ENCODE measurements at places on chromosomes 7 and 10.

GRCh38 chr7:1059200-1060091 lies 15.1 kb downstream of the GPR146 start:
- peak; percentile 69 for DNase-seq

DNA sequence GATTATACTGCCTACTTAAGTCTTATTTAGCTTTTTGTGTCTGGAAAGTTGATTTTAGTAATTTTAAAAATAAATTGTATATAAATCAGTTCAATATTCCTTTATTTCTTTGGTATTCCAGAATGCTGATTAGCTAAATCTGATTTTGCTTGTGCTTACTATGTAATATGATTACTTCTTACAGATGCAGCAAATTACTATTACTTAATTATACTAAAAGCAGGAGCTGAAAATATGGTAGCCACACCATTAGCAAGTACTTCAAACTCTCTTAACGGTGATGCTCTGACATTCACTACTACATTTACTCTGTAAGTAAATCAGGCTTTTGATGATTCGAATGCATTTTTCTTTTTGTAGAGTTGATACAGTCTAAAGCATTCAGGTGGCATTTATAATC lies 34.0 kb downstream of the ANLN start:
- no peak for DNase-seq

DNA sequence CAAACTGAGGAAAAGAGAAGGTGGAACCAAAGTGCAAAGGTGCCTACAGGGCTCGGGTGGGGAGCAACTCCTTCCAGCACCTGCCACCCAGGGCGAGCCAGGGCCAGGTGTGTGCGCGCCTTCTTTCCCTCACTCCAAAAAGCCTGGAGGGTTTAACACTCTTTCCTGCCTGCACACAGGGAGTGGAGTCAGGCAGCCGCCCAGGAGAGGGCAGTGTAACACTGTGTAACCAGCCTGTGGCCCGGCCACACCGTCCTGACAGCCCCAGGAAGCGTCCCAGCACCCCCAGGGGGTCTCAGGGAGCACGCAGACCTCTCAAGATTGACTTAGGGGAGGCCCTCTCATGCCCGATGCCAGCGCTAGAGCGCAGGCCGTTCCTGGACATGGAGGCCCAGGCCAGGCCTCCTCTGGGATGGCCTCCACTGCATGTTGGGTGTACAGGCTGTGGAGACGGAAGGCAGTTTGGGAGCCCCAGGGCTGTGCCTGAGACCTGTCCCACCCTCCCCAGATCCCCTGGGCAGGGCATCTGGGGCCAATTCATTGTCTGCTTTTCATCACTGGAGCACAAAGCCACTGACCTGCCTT lies 13.4 kb downstream of the BRI3 start:
- DNase-seq, result peak; percentile 78

GRCh38 chr10:23095966-23096801 lies 805 bp downstream of the MSRB2 start:
- peak; percentile 69 for DNase-seq

DNA sequence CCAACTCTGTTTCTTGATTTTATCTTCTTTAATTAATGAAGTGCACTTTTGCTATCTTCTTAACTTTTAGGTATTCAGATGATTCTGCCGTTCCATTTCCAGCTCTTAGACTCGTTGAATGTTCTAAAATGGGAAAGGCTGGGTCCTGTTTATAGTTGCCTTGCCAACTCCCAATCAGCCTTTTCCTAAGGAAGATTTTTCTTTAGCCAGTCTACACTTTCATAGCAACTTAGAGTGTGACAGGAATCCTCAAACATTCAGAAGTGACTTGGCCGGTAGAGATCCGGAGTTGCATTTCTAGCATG lies 23.0 kb upstream of the TRIL start:
- no peak for DNase-seq

GRCh38 chr10:10302689-10303088 lies 715.0 kb upstream of the CELF2 start:
- no peak for DNase-seq

- DNase-seq, result no peak
Observed at GRCh38 chr10:101614663-101615524, 26.8 kb downstream of the DPCD start.

- no peak for DNase-seq
Observed at GRCh38 chr7:94422136-94422535, 27.4 kb downstream of the COL1A2 start.

DNA sequence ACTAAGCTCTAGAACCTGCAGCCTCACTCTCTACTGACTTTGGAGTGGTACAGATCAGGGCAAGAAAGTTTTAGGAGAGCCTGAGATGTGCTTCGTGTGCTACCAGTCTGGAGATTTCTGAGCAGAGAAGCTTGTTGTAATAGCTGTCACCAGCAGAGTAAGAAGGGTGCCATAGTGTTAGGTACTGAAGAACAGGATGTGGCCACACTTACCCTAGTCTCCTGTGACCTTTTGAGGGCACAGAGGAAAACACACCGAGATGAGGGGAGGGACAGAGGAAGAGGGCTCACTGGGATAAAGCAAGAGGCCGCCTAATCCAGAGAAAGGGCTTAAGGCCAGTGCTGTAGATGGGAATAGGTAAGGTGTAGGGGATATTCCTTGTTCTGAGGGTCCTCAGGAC lies 146.2 kb upstream of the MTPN start:
- DNase-seq, result no peak

DNA sequence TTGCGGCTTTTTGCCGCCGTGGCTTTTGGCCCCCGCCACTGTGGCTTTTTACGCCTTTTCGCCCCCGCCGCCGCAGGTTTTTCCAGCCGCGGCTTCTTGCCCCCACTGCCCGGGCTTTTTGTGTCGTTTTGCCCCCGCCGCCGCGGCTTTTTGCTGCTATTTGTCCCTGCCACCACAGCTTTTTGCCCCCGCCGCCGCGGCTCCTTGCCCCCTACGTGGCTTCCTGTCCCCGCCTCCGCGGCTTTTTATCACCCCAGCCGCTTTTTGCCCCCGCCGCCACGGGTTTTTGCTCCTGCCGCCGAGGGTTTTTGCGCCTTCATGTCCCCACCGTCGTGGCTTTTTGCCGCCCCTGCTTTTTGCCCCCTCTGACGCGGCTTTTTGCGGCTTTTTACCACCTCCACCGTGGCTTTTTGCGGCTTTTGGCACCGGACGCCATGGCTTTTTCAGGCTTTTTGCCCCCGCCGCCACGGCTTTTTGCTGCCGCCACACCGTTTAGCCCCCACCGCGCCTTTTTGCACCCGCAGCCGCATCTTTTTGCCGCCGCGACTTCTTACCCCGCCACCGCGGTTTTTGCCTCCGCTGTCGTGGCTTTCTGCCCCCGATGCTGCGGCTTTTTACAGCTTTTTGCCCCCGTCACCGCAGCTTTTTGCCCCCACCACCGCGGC lies 637.0 kb downstream of the ZNF716 start:
- DNase-seq, result no peak

DNA sequence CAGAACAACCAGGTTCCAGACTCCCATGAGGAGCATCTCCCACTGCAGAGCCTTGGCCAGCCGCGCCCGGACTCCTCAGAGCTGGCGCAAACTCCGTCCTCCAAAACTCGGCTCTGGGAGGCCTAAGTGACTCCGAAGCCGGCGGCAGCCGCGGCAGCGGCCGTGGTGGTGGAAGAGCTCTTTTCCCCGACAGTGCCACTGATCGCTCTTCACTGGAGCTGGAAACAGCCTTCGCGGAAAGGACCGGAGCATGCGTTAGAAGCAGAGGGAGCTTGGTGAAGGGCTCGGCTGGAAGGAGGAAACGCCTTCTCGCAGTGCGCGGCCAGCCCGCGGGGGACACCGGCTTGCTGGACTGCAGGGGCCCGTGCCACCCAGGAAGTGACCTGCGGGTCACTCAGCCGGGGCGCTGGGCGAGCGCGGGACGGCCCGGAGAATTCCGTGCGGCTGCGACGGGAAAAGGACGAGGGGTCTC lies 5.0 kb upstream of the HOXA13 start:
- DNase-seq, result no peak

DNA sequence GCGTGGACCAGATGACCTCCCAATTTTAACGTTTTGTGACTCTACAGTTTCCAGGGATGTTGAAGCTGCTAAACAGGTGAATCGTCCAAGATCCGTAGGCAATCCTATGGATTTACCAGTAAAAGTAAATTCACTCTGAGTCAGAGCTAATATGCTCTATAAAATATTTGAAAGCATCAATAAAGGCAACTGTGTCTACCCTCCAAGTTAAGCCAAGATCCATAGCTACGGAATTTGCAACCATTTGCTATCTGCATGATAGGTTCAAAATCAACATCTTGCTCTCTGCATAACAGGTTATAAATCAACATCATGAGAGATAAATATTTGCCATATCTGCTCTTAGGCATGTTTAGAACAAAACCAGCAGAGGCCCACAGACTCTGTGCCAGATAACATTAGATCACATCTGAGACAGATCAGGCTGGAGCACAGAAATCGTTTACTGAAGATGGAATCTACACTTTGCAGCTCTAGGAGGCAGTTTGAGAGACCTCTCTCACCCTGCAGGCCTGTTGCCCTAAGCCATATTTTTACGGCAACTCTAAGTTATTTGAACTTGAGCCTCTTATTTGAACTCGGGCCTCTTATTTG lies 80.7 kb upstream of the PDCD4 start:
- no peak for DNase-seq

GRCh38 chr7:6590645-6591110 lies 857 bp downstream of the INTS15 start:
- DNase-seq, result no peak

DNA sequence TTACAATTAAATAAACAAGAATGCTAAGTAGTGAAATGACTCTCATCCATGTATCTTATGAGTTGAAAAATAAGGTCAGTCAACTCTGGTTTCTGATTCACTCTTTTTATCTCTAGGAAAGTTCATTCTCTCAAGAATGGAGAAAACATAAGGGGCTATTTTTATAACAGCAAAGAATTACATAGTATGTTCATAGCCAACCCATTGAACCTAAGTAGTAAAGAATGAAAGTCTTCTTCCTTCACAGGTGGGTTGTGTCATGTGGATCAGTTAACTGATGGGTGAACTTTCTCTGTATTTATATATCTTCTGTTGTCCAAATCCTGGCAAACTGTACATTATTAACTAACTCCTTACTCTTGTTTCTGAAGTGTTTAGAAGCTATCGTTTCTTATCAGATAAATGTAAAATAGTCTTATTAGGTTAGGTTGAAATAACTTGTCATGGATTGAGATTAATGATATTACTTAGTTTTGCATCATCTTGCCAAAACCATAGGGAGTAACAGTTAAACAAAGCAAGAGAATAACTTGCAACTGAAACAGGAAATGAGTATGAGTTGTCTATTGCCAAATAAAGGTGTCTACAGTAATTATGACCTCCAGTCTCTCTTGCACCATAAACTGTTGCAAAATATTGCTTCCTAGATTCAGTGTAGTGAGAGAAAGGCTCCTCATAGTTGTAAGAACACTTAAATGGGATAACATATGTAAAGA lies 86.8 kb downstream of the ANKRD7 start:
- DNase-seq, result no peak

GRCh38 chr7:75878312-75878768 lies 494 bp upstream of the RHBDD2 start:
- DNase-seq, result no peak

- DNase-seq, result no peak
Observed at GRCh38 chr10:102773320-102773719, 29.6 kb downstream of the WBP1L start.

DNA sequence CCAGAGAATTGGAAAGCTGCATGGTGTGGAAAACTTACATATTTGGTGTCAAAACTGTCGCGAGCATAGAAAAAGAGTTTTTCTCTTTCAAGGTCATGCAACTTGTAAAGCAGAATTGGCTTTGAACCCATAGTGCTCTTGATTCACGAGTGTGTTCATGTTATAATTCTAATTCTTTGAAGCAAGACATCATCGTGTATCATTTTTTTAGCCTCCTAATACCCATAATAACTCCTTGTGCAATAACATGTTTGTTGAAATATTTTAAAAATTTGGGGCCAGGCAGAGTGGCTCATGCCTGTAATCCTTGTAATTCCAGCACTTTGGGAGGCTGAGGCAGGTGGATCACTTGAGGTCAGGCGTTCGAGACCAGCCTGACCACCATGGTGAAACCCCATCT lies 4.2 kb downstream of the CCL24 start:
- no peak for DNase-seq

GRCh38 chr10:67794256-67794655 lies 43.7 kb downstream of the DNAJC12 start:
- DNase-seq, result no peak

DNA sequence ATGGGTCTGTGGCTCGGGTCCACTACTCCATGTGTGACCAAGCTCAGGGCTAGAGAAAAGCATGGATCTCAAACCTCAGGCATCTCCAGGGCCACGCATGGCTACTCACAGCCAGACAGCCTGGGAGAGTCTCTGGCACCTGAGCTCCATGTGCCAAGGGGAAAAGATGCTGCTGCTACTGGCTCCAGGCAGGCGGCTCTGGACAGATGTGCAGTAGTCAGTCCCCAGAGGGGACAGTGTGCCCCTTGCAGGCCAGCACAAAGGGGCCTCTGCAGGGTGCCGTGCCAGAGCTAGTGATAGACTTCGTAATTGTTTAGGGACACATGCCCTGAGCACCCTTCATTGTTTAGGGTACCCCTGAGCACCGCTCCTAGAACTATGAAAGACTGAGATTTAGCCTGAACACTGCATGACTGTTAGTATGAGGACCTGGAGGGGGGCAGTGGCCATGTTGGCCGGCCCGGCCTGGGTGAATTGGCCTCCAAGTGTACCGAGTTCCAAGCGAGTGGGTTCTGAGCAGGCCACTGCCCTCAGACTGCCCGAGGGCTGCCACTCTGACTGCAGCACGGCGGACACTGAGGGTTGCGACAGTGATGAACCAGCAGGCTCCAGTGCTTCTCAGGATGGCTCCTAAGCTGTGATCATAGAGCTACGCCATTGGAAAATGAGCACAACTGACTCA lies 80.7 kb downstream of the TCERG1L start:
- DNase-seq, result no peak

DNA sequence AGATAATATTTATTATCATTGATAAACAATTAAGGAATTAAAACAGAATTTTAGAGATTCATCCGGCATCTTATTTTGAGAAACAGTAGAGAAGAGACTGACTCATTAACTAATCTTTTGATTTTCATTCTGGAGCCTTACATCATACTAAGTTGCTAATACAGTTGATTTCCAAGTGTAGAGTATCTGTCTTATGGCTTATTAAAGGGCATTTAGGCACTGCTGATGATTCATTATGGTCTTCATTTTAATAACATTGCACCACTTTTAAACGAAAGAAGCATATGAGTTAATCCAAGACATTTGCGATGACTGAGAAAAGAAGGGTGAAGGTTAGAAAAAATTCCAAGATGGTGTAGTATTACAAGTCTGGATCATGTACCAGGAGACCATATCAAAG lies 186.0 kb upstream of the CACNA2D1 start:
- DNase-seq, result no peak

DNA sequence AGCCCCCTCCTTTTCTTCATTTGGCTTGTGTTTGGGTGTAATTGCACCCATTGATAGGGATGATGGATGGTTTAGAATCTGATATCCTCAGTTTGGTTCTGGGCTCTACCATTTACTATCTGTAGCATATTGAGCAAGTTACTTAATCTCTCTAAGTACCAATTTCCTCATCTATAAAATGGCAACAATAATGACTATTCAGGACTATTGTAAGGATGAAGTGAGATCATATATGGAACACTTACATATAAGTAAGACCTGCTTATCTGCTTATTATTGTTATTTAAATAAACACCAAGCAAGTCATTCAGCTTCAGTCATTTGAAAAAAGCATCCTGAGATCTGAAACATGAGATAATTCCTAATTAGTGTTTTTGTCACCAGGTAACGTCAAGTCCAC lies 127.0 kb downstream of the SEC23IP start:
- no peak for DNase-seq

Data from astrocyte of the hippocampus (primary cell).